ENCODE measurements at places on chromosomes 16 and 17.

DNA sequence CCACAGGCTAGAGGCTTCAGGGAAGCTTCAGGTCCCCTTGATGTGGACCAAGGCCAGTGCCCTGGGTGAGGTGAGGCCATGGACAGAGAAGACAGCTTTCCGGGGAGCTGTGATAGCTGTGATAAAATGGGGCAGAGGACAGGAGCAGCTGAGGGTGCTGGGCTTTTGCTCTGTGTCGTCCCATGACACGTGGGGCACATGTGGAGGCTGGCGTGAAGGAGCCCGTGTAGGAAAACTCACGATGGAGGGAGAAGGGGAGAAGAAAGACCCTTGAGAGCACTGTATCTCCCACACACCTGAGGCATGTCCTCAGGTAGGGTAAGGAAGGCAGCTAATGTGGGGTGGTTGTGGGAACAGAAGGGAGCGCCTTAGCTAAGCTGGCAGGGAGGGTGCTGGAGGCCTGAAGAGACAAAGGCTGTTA lies 21.3 kb downstream of the B9D1 start:
- DNase-seq, result no peak

- DNase-seq, result no peak
These were observed 23.2 kb downstream of the ZNF213 start for GRCh38 chr16:3158026-3158509.

DNA sequence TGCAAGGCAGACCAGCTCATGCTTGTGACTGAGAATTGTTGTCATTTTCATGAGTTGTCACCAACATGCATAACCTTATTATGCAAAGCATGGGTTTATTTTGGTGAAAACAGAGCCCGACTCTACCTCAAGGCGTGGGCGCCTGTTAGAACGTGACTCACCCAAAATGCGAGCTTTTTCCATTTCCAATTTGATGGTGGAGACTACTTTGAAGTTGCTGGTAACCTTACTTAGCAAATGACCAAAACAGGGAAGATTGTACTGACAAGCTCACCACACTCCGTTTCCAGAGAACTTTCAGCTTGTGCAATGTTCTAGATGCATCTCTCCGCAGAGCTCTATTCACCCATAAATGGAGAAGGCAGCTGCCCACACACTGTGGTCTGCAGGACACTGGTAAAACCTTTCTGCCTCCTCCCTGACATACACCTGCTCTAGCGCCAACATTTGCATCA lies 284.5 kb downstream of the MAF start:
- DNase-seq, result no peak

- DNase-seq, result no peak
These were observed 123.5 kb downstream of the ANKRD11 start for GRCh38 chr16:89366561-89367537.

- DNase-seq, result peak; percentile 45
These were observed 26.9 kb downstream of the CD300A start for GRCh38 chr17:74493331-74493833.

DNA sequence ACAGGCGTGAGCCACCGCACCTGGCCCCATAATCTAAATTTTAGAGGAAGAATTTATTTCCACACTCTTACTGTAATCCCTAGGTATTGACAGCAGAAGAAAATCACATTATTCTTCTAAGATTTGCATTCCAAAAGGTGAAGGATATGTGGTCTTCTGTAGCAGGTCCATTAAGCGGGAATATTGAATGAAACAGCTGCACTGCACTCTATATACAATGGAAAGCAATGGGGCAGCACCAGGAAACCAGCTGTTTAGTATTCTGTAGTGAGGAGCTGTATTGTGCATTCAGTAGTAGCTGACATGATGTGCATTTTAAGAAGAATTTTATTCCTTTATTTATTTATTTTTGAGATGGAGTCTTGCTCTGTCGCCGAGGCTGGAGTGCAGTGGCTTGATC lies 49.6 kb downstream of the PSMD12 start:
- DNase-seq, result no peak

DNA sequence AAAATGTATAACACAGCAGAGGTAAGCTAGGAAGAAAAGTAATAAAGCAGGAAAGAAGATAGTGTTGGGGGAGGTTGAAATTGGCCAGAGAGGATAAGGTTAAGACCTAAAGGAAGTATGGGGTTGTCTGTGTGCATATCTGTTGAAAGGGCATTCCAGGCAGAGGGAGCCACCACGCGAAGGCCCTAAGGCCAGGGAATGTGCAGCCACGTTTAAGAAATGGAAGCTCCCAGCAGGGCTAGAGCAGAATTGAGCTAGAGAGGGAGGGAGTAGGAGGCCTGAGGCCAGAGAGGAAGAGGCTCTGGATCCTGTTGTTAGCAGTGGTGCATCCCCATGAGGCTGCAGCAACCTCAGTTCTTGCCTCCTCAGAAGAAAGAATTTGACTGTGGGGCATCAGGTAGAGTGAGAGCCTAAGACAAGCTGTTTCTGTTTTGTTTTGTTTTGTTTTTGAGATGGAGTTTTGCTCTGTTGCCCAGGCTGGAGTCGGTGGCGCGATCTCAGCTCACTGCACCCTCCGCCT lies 59.0 kb upstream of the CACNG5 start:
- DNase-seq, result no peak

DNA sequence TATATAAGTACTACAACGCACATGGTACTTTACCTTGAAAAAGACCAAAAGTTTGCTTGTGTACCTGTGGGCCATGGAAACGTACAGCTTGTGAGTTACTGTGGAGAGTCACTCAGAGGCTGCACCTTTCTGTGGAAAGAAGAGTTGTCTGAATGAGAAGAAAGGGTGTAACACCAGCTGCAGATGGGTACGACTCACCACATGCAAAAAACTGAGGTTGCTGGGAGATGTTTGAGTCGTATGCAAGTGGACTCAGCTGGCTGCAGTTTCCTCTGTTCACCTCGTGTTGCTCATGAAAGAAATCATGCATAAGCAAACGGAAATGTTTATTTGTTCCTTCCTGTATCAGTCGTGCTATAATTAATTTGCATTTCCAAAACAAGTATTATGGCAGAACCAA lies 22.4 kb upstream of the DYNLRB2 start:
- DNase-seq, result no peak

GRCh38 chr16:77969861-77970260 lies 52.5 kb upstream of the CLEC3A start:
- DNase-seq, result no peak

DNA sequence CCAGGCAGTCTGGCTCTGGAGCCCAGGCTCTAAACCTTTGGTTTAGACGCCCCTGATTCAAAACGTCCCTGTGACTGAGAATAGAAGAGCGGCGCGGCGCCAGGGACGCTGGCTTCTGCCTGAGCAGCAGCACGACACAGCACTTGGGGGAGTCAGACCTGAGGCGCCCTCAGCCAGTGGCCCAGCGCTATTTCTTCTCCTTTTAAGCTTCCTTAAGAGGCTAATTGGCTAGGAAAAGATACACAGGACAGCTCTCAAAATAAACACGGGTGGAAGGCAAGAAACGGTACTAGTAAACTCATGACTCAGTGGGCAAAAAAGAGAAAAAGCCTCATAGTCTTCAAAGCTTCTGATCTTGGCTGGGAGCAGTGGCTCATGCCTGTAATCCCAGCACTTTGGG lies 34.9 kb downstream of the GTF3C1 start:
- no peak for DNase-seq

GRCh38 chr16:50152351-50152806 lies 727 bp upstream of the TENT4B start:
- DNase-seq, result no peak

- no peak for DNase-seq
These were observed 281.9 kb downstream of the FTO start for GRCh38 chr16:53985861-53986260.

- no peak for DNase-seq
These were observed 11.6 kb upstream of the SUPT4H1 start for GRCh38 chr17:58363457-58364185.

DNA sequence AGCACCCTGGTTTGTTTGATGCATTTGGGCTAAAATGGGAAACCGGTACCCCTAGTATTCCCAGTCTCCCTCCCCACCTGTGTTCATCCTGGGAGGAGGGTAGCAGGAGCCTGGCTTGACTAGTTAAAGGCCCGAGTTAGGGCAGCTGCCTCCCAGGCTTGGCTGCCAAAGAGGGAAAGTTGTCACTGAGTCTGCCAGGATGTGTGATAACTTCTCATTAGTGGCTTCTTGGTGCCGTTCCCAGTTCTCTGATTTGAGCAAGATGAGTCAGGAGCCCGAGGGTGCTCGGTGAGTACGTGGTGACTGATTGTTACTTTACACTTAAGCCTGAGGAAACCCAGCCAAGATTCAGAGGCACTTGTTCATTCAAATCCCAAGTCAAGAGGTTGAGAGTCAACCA lies 2.5 kb downstream of the KRT32 start:
- DNase-seq, result peak; percentile 62

GRCh38 chr17:81870131-81870980 lies 781 bp downstream of the ARHGDIA start:
- DNase-seq, result no peak

- no peak for DNase-seq
These were observed 65.9 kb downstream of the SPACA3 start for GRCh38 chr17:33057564-33057963.

GRCh38 chr17:64117981-64118979 lies 11.7 kb downstream of the ERN1 start:
- DNase-seq, result no peak

DNA sequence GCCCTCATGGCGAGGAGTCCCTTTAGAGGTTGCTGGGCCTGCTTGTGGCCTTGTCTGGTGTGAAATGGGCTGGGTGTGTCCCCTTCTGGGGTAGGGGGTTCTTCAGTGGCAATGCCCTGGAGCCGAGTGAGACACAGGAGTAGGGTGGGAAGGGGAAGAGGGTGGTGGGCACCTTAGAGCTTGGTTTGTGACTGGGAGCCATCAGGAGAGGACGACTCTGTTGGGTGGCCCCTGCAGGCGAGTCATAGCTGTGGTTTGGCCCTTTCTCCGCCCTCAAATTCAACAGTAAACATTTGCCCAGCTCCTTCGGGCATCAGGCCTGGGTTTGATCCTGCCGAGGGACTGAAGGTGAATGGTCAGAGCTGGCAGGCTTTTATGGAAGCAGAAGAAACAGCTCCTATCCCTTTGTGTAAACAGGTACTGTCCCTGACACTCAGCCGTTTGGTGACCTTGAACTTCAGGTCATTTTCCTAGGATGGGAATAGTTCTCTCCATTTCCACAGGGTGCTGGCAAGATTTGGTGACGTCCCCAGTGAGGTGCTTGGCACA lies 2.9 kb downstream of the E4F1 start:
- peak; percentile 87 for DNase-seq

GRCh38 chr17:81514739-81515529 lies 2.3 kb upstream of the ACTG1 start:
- DNase-seq, result no peak

DNA sequence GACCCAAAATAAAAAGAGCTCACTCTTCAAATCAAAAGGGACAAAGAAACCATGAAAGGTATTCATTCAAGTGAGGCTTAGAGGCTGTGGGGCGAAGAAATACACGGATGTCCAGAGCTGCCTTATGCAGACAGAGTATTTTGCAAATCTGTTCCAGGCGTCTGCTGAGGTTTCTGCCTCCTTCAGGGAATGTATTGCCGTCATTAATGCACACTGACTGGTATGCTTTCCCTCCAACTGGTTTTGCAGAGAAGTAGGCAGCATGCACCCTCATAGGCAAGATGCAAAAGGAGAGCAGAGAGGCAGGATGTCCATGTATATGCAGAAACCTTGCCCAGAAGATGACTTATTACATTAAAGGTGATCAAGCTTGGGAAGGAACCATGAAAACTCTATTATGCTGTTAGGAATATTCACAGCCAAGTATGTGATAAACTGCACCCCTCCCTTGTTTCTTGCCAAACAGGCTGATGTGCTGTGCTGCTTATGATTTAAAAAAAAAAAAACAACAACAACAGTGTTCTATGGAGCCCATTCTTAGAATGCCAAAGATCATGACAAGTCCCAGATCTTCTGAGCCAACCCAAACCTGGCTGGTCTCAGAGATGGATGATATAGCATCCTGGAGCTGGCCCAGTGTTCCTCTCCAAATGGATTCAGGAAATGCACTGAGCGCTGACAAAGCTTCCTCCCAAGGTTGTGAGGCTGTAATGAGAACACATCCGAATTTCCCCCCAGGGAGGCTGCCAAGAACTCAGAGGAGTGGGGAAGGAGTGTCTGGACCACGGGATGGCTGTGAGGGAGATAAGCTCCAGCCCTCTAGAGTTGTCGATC lies 77.6 kb upstream of the HLF start:
- no peak for DNase-seq

DNA sequence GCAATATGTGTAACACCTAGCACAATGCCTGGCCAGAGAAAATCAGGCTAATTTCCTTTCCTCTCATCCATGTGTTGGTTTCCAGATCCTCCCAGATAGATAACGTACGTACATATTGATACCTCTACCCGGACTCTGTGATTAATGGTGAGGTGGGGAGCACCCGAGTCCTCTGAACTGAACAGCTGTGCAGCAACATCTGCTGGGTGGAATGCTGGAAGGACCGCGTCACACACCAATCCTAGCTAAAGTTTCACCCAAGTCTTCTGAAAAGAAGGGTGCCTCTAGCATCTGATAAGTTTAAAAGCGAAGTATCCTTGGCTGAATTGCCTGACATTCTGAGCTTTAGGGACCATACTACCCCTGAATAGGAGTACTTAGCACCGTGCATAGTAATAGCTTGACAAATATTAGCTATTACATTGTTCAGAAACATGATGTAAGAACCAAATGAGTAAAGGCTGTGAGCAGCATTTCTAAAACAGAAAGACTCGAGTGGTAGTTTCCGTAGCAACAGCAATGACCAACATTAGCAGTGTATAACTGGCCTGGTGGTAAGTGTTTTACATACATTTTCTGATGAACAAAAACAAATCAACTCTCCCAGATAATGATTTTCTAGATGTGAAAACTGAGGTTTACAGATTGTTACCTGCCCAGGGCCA lies 91.4 kb downstream of the SYCE1L start:
- DNase-seq, result no peak

GRCh38 chr16:74700116-74700437 lies 585 bp downstream of the MLKL start:
- DNase-seq, result no peak

DNA sequence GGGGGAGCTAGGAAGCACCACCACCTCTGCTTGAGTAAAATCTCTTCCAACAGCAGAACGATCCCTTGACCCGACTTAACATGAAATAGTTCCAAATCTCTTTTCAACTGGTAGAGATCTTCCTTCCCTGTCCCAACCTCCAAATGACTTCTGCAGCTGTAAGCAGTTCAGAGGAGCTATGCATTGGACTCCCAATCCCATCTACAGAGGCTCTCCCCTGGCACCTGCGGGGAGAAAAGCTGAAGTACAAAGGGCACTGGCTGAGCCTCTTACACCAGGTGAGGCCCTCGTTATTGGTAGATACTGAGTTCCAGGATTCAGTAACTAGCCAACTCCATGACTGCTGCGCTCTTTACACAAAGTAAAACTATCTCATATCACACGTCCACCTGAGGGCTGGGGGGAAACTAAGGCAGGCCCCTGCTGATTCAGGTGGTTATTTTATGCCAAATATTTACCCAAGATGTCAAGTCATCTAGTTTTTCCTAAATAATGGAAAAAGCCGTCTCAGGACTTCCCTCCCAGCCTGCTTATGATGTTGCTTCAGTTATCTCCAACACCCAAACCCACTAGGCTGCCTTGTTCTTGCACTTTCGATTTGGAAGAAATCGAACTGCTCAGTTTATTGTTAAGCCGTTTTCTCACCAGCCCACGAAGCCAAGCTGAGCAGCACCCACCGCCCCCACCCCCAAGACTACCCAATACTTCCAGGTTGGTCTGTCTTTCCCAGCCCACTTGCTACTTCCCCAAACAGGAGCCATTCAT lies 3.2 kb downstream of the ACTG1 start:
- no peak for DNase-seq

All from LNCaP clone FGC (cell line).